HAP-1 (cell line): ENCODE measurements at places on chromosomes 12 and 14.

DNA sequence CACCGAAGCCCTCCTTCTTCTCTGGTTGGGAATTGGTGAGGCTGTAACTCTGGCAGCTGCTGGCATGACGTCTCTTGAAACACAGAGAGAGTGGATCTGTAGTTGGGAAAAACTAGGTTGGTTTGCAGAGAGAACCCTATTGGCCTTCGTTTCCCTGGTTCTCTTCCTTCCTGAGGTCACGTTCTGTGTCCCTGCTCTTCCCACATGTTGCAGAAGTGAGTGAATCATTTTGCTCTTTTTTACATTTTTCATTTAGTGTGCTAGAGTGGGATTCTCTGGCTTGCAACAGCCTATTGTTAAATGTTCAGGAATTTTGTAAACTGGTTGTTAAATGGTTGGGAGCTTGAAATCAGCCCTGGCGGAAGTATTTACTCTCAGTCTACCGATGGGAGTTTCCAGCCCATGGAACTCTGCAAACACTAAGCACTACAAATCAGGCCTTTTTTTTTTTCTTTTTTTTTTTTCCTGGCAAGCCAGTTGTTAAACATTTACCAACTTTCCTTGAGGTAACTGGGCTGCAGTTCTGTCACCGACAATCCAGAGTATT lies 26.8 kb upstream of the CKAP4 start:
- no peak for DNase-seq

GRCh38 chr12:50988871-50989270 lies 36.5 kb downstream of the HIGD1C start:
- DNase-seq: no peak

DNA sequence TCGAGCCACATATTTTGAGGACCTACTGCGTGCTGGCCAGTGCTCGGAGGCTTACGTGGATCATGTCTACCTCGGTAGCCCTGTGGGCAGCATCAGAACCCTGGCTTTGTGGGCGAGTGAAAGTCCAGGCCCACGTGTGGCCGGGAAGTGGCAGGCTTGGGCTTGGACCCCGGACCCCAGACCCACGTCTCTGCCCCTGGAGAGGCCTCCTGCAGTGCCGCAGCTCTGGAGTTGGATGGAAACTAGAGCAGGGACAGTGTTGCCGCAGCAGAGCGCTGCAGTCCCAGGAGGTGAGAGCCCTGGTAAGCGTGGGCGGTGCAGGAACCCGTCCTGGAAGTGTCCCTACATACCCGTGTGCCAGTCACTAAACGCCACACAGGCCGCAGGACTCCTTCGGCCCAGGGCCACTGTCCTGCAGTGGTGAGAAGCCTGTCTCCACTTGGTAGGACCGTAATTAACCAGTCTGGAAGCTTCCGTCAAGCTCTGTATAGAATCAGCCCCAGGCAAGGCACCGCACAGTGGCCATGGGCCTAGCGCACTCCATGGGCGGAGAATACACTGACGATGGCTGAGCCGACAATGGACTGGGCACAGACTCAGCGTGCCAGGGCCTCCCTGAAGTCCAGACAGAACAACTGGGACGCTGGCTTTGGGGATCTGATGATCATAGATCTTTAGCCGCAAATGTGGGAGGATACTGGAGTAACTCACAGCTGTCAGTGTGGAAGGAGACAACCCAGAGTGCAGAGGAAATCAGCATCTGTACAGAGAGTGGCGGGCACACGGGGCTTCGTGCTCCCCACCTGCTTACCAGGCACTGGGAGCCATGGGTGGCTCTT lies 219.5 kb downstream of the KIF26A start:
- no peak for DNase-seq

GRCh38 chr12:115074617-115075016 lies 390.6 kb upstream of the TBX3 start:
- DNase-seq: no peak

- no peak for DNase-seq
These were observed 75.9 kb upstream of the ANO2 start for GRCh38 chr12:6020930-6021329.

DNA sequence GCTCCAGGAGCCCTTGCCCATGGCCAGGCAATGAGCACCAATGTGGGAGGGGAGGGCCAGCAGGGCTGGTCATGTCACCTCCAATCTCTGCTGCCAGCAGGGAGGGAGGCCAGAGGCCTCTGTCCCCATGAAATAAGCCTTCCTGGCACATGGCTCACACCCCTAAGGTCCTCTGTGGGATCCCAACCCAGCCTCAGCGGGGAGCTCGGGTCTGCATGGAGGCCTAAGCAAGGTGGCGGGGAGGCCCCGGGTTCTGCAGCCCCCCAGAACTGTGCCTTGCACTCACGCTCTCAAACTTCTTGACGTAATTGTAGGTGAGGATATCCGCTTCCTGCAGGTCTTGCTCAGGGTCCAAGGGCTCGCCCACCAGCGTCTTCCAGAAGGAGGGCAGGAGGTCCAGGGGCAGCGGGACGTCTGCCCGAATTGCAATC lies 41.7 kb downstream of the TRAFD1 start:
- DNase-seq: no peak
